ENCODE measurements at places on chromosomes 5 and 9.

GRCh38 chr9:130707225-130707976, 13.8 kb downstream of the EXOSC2 start:
- peak; percentile 52 for DNase-seq

- DNase-seq, result no peak
These were observed 14.3 kb downstream of the RASGEF1C start for GRCh38 chr5:180194410-180195345.

DNA sequence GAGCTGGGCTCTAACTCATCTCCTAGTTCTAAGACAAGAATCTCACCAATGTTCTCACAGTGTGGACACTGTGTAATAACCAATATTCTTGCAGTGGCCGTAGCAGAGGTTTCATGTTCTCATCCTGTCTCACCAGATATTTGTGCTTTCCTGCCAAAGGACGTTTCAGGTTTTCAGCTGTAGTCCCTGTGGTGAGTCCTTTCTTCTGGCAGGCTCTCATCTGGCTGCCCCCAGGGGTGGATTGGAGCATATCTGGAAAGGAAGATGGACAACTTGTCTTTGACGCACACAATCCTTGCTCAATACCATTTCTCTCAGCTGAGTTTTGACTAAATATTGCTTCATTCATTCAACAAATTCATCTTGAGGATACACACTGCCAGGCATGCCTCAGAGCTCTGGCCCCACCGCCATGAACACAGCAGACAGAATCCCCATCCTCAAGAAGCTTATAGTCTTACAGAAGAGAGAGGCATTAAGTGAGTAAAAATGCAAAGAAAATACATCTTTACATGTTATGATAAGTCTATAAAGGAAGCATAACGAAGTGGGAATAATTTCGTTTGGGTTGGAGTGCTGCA, 33.8 kb upstream of the NEURL1B start:
- DNase-seq, result no peak

GRCh38 chr9:109114670-109115069, 5.1 kb downstream of the TMEM245 start:
- no peak for DNase-seq

DNA sequence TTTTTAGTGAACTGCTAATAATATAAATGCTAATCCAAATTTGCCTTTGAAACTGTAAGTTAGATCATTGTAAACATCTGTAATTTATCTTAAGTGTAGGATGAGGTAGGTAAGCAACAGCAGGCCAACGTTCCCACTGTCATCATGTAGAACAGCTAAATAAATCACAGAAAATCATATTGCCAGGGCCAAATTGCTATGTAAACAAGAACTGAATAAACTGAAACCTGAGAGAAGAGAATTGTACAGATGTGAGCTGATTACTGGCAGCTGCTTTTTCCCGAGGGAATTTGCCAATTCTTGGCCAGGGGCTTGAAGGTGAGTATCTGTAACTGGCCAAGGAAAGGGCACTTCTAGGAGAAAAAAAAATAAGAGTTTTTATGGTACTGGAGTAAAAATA, 97.6 kb downstream of the CDH10 start:
- no peak for DNase-seq

GRCh38 chr5:136246122-136246521, 53.2 kb upstream of the SMIM32 start:
- DNase-seq, result no peak

DNA sequence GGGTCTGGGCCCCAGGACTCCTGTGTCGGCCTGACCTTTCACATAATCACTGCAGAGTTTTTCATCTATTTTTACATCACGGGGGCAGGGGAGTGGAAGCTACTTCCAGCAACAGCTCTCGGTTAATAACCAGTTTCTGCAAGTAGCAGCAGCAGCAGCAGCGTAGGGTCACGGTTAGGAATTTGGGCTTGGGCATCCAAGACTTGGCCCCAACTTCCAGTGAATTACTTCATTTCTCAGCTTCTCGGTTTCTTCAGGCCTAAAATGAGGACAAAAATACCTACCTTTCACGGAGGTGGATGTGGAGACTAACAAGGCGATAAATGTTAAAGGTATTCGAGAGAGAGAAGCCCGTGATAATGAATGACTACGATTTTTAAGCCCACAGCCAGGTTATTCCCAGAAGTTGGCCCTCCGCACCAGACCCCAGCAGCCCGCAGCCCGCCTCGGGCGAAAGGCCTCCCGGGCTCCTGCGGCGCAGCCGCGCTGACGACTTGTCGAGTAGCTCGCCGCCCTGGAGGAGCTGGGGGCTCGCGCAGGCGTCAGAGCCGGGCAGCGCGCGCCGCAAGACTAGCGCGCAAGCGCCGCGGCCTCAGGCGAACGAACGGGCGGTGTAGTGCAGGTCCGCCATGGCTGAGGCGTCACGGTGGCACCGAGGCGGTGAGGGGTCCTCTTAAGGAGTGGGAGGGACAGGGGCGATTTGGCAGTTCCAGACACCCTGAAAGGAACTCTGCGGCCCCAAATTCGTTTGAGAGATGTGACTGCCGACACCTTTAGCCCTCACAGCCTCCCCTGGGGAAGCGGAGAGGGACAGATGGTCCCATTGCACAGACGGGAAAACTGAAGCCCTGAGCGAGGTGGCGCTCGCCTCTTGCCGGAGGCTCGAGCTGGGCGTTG, at the start of gene PKD2L2:
Gene PKD2L2 (plus strand): TSS at position 595 of the 897 bp plus-strand sequence. CDS start 35 bp downstream, at position 630.
- peak; percentile 90 for DNase-seq

- peak; percentile 34 for DNase-seq
These were observed 23.3 kb downstream of the TNFSF8 start for GRCh38 chr9:114906922-114907571.

GRCh38 chr9:95820074-95820473, 55.4 kb upstream of the ERCC6L2 start:
- DNase-seq, result no peak

- DNase-seq, result no peak
These were observed 533.5 kb downstream of the RAB3C start for GRCh38 chr5:59116231-59116865.

DNA sequence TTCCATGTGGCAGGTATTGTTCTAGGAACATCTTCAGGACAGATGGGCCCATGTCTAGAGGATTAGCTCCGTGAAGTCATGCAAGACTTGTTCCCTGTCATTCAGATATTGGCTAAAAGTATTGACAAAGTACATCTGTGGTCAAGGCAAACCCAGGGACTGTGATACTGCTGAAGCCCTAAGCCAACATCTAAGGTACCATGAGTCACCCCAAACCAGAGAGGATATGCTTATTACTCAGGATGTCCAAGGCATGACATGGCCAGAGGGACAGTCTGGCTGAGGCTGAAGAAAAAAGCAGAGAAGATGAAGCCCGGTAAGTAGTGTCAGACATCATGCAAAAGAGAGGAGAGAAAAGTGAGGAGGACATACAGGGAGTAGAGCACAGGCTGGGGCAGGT, 31.0 kb downstream of the HMHB1 start:
- DNase-seq, result no peak

DNA sequence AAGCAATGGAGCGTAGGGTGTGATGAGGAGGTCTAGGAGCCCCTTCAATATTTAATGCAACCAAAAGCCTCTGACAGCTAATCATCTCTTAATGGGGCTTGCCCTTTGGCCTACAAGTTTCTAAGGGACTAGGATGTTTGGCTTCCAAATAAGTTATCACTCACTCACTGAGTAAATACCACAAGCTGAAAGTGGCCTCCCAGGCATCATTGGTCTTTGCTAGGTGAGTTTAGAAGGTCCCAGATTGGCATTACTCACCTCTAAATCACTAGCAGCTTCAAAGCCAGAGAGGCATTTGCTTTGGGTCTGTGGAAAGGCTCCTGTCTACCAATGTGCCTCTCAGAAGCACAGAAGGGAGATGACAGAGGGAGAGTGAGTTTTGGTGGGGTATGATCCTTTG, 344.2 kb downstream of the NTRK2 start:
- no peak for DNase-seq

DNA sequence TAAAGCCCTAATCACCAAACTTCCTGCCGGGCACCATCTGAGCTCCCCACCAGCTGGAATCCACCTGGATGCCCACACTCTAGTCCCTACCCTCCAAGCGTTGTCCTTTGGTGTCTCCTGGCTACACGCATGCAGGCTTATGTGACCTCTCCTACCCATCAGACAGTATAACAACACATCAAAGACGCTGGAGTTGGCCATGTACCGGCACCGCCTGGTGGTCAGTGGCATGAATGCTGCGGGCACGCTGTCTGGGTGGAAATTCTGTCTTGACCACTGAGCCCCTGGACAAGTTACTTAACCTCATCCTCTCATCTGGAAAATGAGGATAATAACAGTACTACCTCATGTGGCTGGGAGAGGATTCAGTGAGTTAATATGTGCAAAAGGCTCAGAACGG, 23.4 kb upstream of the CORO2A start:
- DNase-seq, result no peak

- no peak for DNase-seq
These were observed 154.4 kb upstream of the FBXL17 start for GRCh38 chr5:108536321-108536720.

DNA sequence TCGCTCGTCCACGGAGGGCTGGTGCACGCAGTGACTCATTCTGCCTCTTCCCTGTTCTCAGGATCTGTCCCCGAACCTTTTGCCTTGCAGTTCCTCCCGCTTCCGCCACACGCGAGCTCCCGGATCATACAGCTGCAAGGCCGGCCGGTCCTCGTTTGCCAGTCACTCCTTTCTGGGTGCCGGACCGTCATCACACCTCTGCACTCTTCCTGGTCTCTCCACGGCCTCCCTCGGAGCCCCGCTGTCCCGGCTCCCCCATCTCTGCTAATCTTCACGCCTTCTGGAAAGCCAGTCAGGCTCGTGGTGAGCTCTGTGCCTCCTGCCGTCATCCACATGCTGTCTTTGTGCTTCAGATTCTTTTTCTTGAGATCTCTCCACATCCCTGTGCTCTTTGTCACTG, 91.8 kb downstream of the STX17 start:
- DNase-seq, result no peak

- peak; percentile 14 for DNase-seq
These were observed 75.2 kb upstream of the SMARCA2 start for GRCh38 chr9:1939926-1940368.

DNA sequence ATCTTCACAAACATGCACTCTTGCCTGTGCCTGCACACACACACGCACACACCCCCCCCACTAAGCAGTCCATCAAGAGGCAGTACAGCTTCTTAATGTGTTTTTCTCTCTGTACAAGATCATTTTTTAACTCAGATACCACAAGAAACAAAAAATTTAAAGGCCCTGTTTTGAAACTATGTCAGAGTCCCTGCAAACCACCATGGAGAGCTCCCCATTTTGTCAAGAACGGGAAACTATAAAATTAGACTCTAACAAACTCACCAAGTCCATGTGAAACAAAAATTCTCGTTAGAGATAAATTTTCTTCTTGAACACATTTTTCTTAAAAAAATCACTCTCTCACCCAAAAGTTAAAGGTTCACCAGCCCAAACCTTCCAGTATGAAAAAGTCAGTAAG, 86.3 kb downstream of the ELAVL2 start:
- no peak for DNase-seq

- DNase-seq, result no peak
These were observed 32.6 kb upstream of the GOLPH3 start for GRCh38 chr5:32206509-32207354.

GRCh38 chr9:131191857-131192256, 66.5 kb downstream of the NUP214 start:
- DNase-seq, result no peak

- DNase-seq, result peak; percentile 75
These were observed 13.0 kb downstream of the CXXC5 start for GRCh38 chr5:139660923-139661814.

DNA sequence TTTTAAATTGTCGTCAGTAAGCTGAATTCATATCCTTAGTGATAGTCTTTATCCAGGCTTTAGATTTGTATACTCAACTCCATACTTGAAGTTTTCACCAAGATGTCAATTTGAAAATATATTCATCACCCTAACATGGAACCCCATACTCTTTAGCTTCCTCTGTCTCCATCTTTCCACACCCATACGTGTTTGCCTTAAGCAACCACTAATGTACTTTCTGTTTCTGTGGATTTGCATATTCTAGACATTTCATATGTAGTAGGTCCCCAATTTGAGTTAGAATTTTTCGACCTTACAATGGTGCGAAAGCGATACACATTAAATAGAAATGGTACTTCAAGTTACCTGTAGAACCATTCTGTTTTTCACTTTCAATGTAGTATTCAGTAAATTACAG, 65.2 kb downstream of the NSD1 start:
- DNase-seq, result no peak

- no peak for DNase-seq
These were observed 48.1 kb downstream of the PRELID2 start for GRCh38 chr5:145787001-145787400.

- DNase-seq, result no peak
These were observed 245.4 kb downstream of the EBF1 start for GRCh38 chr5:158854260-158854783.

GRCh38 chr5:115531787-115532367, 12.7 kb downstream of the FEM1C start:
- no peak for DNase-seq

- DNase-seq, result no peak
These were observed 498.6 kb upstream of the GRIN3A start for GRCh38 chr9:102237094-102237493.

- no peak for DNase-seq
These were observed 153.9 kb downstream of the GPBP1 start for GRCh38 chr5:57327561-57328367.

DNA sequence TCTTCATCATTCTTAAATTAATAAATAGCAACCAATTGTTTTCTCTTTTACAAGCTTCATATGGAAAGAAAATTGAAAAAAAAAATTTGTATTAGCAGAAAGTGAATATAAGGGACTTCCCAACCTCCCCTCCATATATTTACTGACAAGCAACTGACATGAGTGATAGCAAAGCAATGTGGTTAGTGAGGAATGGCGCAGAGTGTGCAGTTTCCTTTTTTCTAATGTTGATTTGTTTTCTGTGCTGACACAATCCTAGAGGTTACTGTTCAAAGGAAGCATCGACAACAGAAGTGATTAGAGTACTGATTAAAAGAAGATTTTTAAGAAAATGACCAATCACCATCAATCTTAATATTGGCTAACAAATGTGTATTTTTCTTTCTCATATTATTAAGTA, 1.7 kb upstream of the PTGER4 start:
- DNase-seq, result no peak

- DNase-seq, result no peak
These were observed 61.7 kb downstream of the OTULIN start for GRCh38 chr5:14726066-14726838.

GRCh38 chr9:94665613-94666012, 26.3 kb upstream of the FBP1 start:
- DNase-seq, result no peak

DNA sequence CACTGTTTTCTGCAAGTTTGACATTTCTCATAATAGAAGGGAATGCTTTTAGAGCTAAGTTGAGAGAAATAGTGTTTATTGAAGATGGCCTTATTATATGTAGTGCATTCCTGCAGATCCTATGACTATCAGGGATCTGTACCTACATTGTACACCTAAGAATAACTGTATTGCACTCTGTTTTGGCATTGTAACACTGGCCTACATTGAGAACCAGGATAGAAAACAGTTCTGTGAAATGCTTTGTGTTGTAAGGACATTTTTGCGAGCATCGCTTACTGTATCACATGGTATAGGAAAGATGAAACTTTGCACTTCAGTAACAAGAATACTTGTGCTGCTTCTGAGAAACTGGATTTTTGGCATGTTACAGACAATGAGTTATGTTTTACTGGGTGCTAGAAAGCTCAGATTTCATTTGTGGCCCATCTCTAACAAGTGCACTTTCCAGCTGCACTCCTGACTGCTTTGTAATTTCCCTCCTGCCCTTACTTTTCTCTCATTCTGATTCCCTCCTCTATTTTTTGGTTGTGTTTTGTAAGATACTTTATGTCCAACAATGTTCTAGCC, 30.6 kb downstream of the C9orf85 start:
- no peak for DNase-seq

All from CD4-positive, alpha-beta T cell treated with Interferon gamma for 1 hour (primary cell).